ENCODE measurements at places on chromosomes 2 and 18. TPM values are rescaled to one million over a fixed set of nuclear protein-coding genes. Genes with fewer than 3 reads are reported as not detected.

The NT5DC4 gene
- total RNA-seq = not detected

The DNAJC10 gene
- total RNA-seq = 93.9 TPM

The RPL37A gene
- 1,137 TPM for total RNA-seq

The GPR75 gene
- total RNA-seq = 2.0 TPM

The MOGAT1 gene
- not detected for total RNA-seq

All from melanocyte of skin (primary cell).